ENCODE measurements at places on chromosomes 5 and 9.

GRCh38 chr9:26893030-26893676 lies 551 bp upstream of the CAAP1 start:
- peak; percentile 2 for DNase-seq

- no peak for DNase-seq
These were observed 311.4 kb downstream of the TMEM167A start for GRCh38 chr5:82765765-82766164.

- no peak for DNase-seq
These were observed 14.4 kb upstream of the GADD45G start for GRCh38 chr9:89590415-89590814.

GRCh38 chr5:67058998-67059743 lies 137.4 kb downstream of the CD180 start:
- no peak for DNase-seq

GRCh38 chr5:81749192-81749560 lies 1.7 kb downstream of the SSBP2 start:
- peak; percentile 57 for DNase-seq

GRCh38 chr5:14762549-14763216 lies 98.2 kb downstream of the OTULIN start:
- no peak for DNase-seq

DNA sequence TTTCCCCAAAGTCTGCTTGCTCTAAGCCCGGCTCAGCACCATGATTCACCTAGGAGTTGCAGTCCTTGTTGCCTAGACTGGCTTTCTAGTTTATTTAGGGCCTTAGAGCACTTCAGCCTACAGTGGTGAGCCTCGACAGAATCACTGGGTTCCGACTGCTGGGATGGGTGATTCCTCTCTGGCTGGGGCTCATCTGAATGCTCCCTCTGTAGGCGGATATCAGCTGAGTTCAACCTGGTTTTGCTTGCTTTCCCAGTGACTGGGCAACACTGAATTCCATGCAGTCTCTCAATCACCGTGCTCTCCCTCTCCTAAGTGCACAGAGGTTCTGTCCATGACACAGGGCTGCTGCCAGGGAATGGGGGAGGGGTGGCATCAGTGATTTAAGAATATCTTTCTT lies 54.1 kb downstream of the OSMR start:
- DNase-seq = no peak

DNA sequence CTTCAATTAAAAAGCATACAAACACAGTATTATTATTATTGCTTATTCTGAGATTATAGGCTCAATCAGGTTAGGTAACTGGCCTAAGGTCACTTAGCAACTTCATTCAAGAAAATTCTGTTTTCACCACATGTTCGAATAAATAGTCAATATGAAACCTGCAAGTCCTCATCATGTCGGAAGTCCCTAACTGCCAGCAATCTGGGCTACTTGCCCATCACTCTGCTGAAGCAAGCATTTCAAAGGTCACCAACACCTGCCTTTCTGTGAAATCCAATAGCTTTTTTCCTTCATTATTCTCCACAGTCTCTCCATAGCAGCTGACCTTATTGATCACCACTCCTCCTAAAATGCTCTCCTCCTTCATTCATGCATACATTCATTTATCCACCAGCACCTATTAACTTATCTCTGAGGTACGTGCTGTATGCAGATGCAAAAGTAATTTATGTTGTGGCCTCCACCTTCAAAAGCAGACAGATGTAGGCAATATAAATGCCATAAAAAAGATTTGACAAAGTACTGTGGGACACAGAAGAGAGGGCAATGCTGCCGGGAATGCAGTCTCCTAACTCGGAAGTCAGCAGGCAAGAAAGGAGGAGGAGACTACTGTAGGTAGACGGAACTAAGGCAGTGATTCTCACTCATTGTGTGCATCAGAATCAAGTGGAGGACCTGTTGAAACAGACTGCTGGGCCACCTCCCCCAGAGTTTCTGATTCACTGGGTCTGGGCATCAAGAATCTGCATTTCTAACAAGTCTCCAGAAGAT lies 310.9 kb downstream of the BNC2 start:
- DNase-seq = no peak

DNA sequence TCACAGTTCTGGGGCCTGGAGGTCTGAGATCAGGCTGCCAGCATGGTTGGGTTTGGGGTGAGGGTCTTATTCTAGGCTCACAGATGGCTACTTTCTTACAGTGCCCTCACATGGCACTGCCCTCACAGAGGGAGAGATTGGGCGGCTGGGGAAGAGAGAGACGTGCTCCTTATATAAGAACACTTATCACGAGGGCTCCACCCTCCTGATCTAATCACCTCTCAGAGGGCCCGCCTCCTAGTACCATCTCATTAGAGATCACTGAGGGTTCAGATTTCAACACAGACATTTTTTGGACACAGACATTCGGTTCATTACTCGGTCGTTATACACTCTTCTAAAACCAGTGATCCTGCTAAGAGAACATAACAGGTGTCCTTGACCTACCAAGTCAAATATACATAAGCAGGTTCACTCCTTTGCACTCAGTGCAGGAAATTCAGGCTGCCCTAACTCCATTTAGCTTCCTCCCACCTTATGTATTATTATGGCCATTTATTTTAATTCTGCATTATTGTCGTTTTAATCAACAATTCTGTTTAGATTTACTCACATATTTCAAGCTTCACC lies 121.7 kb downstream of the ICE1 start:
- no peak for DNase-seq

DNA sequence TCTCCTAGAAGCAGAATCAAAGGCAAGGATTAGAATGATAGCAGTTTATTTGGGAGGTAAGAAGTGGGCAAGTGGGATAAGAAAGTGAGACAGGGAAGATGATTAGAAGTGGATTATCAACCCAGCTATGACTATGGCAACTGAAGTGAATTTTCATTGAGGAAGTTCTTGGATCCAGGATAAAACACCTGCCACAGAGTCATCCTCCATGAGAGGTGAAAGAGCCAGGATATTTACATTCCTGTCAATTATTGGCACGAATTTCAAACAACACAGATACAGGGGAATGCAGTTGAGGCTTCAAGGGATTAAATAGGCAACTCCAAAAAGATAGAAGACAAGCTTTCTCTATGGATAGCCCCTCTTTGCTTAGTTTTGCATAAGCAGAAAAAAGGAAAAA lies 31.8 kb upstream of the ZNF366 start:
- no peak for DNase-seq

DNA sequence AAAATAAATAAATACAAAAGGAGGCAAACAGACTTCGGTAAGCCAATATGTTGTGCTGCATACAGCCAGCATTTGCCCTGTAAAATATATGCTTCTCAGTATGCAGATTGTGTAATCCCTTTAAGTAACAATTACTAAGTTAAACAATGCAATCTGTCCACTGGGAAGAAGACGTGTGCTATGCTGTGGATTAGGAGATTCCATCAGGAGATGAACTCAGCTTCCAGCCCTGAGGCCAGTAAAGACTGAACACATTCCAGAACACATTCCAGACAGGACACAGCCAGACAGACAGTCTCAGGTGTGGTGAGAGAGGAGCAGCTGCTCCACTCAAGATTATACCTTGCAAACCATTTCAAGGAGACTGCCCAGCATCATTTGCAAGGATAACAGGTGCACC lies 97.8 kb downstream of the MPDZ start:
- peak; percentile 7 for DNase-seq
